Sciatic nerve (tissue), 2 donors: ENCODE measurements at places on chromosomes 16 and 17. TPM values are rescaled to one million over a fixed set of nuclear protein-coding genes. Genes with fewer than 3 reads are reported as not detected.

ABCC6 gene
- 5.1 TPM for total RNA-seq

SLFN12 gene
- total RNA-seq: 17.2 TPM

CYTH1 gene
- total RNA-seq: 75.9 TPM

- DNase-seq: no peak
Measured at GRCh38 chr16:12461201-12461600, 342.5 kb downstream of the CPPED1 start.

- no peak for DNase-seq
Measured at GRCh38 chr17:13204607-13205237, 186.9 kb upstream of the ELAC2 start.

DNA sequence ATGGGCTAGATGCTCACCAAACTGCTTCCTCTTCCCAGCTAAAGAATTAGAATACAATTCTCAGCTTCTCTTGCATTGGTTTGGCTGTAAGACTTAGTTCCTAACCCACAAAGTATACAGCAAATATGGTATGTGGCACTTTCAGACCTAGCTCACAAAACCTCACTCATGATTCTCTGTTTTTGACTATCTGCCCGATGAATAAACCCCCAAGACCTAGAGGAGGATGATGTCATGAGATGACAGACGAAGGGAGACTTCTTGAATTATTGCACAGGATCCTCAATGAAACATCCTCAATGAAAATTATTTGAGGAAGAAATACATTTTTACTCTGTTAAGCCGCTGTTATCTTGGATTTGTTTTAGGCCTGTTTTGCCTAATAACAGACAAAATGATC, 14.3 kb downstream of the CNOT1 start:
- DNase-seq: no peak

- DNase-seq: no peak
Measured at GRCh38 chr16:85778873-85779272, 20.5 kb downstream of the EMC8 start.

- no peak for DNase-seq
Measured at GRCh38 chr17:34755371-34755770, 176.0 kb downstream of the TMEM132E start.
